ENCODE measurements at places on chromosomes 16 and 17.

GRCh38 chr17:74779948-74780400 lies 3.8 kb upstream of the NAT9 start:
- peak; percentile 78 for DNase-seq

- DNase-seq: peak; percentile 77
Measured at GRCh38 chr16:1825864-1826690, 548 bp downstream of the HAGH start.

GRCh38 chr17:44757918-44758413 lies 822 bp upstream of the ADAM11 start:
- DNase-seq: no peak

- peak; percentile 30 for DNase-seq
Measured at GRCh38 chr17:80738020-80738808, 193.6 kb downstream of the RPTOR start.

- DNase-seq: no peak
Measured at GRCh38 chr17:81339191-81339533, 44.1 kb upstream of the SLC38A10 start.

DNA sequence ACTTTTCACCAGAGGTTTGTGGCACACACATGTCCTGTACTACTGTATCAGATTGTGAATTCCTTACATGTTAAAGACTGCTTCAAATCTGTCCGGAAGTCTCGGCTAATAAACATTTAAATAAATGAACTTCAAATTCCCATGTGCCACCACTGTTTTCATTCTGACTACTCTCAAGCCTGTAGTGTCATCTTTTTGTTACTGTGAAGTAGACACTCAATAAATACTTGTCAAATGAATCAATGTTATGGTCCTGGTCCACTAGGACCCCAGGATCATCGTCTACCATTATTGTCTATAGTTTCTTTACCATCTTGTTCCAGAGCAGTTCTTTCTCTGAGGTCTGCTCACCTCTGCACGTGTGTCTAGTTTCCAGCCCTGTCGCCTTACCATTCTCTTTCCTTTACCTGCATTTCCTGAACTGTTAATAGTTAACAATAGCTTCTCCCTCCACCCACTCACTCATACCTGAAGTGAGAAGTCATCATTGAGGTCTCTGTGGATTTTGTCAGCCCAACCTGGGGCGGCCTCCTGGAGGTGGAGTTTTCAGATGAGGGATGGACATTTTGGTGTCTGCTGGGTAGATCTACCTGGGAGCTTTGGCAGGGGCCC lies 333.0 kb downstream of the SEC14L1 start:
- DNase-seq: peak; percentile 40

DNA sequence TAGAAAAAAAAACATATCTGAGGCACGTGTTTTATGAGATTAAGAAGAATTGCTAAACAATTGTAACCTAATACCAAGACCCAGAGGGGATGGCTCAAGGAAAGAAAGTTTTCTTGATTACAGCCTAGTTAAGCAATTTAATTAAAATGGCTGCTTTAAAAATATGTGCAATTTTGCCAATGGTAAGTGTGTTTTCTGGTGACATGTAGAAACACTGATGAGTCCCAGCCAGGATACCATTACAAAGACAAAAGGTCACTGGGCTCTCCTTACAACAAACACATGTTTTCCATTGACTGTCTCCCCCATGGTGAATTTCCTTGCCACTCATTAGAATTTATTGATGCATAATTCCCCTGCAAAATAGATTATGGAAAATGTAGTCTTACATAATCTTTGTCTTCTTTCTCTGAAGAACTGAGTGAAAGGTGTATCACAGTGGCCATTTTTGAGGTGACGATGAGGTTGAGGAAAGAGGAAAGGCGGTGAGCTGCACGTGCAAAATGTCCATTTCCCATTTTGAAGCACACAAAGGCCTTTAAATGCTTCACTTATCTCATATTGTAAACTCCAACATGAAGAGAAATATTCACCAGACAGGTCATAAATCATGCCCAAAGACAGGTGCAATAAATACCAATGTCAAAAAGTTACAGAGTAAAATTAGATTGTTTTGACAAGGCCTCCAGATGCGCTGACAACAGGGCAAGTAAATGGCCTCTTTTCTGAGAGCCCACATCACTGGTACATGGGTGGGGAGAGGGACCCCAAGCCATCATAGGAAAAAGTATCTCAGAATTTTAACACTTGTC lies 696.9 kb downstream of the KCNJ2 start:
- DNase-seq: no peak

DNA sequence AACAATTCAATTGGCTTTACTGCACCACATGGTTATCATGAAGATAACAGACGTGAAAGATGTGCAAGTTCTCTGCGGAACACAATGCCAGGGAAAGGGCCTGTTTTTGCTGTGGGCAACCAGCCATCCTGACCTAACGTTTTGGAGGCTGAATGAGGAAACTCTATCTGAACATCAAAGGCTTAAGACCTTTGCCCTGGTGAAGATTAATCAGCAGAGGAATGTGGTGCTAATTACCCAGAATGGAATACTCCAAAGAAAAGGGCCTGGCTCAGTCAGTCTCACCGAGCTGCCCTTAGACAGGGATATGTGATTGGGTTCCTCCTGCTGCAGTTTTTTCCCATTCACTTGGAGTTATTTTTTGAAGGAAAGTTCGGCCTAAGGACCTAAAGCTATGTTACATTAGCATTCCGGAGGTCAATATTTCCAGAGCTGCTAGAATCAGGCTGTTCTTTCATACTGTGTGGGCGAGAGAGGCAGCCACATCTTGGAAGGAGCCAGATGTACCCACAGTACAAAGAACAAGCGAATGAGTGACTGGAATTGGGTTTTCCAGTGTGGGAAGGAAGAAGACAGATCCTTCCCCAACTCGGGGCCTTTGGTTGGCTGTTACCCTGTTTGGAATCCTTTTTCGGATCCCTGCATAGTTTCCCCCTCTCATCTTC lies 15.5 kb downstream of the ASIC2 start:
- DNase-seq: no peak

All from CD4-positive, alpha-beta T cell treated with Interleukin-6 for 4 hours (primary cell).